ENCODE measurements at places on chromosomes 12 and 14. TPM values are rescaled to one million over a fixed set of nuclear protein-coding genes. Genes with fewer than 3 reads are reported as not detected.

Gene SLC5A8
- 2.8 TPM for total RNA-seq

Gene ANP32D
- not detected for total RNA-seq

Gene EPYC
- not detected for total RNA-seq

Gene C12orf56
- 0.31 TPM for total RNA-seq

Gene GSG1
- not detected for total RNA-seq

Gene FIGNL2
- total RNA-seq, result 0.63 TPM

Gene RGS6
- total RNA-seq, result 13.5 TPM

Gene LTBR
- total RNA-seq, result 1.6 TPM

Gene CCND2
- 301 TPM for total RNA-seq

Gene CDC42BPB
- 142 TPM for total RNA-seq

Gene NTN4
- total RNA-seq, result 62.9 TPM

Gene DAAM1
- 304 TPM for total RNA-seq

Gene TSHR
- total RNA-seq, result 0.63 TPM

Gene TPI1
- total RNA-seq, result 181 TPM

Gene DTX3
- 81.7 TPM for total RNA-seq

Gene COL2A1
- total RNA-seq, result 0.31 TPM

Gene VPS33A
- total RNA-seq, result 22.5 TPM

Gene MUCL1
- total RNA-seq, result not detected

Gene APOF
- not detected for total RNA-seq

Gene OTX2
- 0.31 TPM for total RNA-seq

Gene TSPAN11
- total RNA-seq, result 13.8 TPM

Gene TCL1B
- not detected for total RNA-seq

Gene PRB2
- not detected for total RNA-seq

Gene AQP5
- total RNA-seq, result 0.63 TPM

Gene FAM90A1
- not detected for total RNA-seq

Gene LRP1-AS
- total RNA-seq, result not detected

Gene PLEKHD1
- 0.31 TPM for total RNA-seq

Data from parietal lobe (tissue), 2 donors.